ENCODE measurements at places on chromosomes 12 and 14. TPM values are rescaled to one million over a fixed set of nuclear protein-coding genes. Genes with fewer than 3 reads are reported as not detected.

GRCh38 chr12:85043829-85044228, 7.7 kb downstream of the LRRIQ1 start:
- DNase-seq: no peak

DNA sequence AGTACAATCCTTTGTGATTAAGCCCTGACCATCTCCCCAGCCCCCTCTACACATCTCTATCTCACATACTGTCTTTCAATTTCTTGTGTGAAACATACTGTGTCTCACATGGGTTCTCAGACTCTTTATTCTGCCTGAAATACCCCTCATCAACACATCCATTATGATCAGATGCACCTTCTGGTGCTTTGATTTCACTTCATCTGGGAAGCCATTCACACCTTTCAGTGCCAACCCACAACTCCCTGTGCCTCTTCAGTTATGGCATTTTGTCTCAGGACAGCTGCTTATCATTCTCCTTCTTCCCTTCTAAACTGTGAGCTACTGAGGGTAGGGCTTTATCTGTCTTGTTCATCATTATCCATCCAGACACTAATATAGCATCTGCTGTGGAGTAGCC, 58.8 kb downstream of the CKB start:
- no peak for DNase-seq

The SLC39A2 gene
- 2.2 TPM for polyA plus RNA-seq

DNA sequence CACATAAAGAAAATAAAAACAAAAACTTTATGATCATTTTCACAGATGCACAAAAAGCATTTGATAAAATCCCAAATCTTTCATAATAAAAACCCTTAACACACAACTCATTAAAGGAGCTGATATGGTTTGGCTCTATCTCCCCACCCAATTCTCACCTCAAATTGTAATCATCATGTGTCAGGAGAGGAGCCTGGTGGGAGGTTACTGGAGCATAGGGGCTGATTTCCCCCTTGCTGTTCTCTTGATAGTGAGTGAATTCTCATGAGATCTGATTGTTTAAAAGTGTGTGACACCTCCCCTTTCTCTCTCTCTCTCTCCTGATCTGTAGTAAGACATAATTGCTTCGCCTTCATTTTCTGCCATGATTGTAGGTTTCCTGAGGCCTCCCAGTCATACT, 790.7 kb downstream of the C12orf50 start:
- no peak for DNase-seq

The HSPA2 gene
- 16.1 TPM for polyA plus RNA-seq

Data from renal pelvis (tissue), 12 donors.